ENCODE measurements at places on chromosomes 13 and 19. TPM values are rescaled to one million over a fixed set of nuclear protein-coding genes. Genes with fewer than 3 reads are reported as not detected.

GSK3A gene
- total RNA-seq: 33.2 TPM

ACOD1 gene
- not detected for total RNA-seq

TMEM190 gene
- not detected for total RNA-seq

LIN7B gene
- total RNA-seq: 21.6 TPM

POU4F1 gene
- 0.31 TPM for total RNA-seq

RHPN2 gene
- total RNA-seq: 2.5 TPM

FLT3LG gene
- not detected for total RNA-seq

ANKRD27 gene
- 57.3 TPM for total RNA-seq

CDX2 gene
- total RNA-seq: not detected

UBE2M gene
- 38.8 TPM for total RNA-seq

PSG11 gene
- total RNA-seq: not detected

LGI4 gene
- 11.3 TPM for total RNA-seq

CYP2S1 gene
- total RNA-seq: not detected
